GM06990 (cell line): ENCODE measurements at places on chromosomes 5 and 9.

- no peak for DNase-seq
Measured at GRCh38 chr5:62643556-62644451, 65.2 kb downstream of the LRRC70 start.

DNA sequence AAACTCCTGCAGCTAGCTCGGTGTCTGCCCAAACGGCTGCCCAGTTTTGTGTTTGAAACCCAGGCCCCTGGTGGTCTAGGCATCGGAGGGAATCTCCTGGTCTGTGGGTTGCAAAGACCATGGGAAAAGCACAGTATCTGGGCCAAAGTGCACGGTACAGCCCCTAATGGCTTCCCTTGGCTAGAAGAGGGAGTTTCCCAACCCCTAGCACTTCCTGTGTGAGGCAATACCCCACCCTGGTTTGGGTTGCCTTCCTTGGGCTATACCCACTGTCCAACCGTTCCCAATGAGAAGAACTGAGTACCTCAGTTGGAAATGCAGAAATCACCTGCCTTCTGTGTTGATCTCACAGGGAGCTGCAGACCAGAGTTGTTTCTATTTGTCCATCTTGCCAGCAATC is 41.8 kb downstream of the CAVIN4 start:
- no peak for DNase-seq

DNA sequence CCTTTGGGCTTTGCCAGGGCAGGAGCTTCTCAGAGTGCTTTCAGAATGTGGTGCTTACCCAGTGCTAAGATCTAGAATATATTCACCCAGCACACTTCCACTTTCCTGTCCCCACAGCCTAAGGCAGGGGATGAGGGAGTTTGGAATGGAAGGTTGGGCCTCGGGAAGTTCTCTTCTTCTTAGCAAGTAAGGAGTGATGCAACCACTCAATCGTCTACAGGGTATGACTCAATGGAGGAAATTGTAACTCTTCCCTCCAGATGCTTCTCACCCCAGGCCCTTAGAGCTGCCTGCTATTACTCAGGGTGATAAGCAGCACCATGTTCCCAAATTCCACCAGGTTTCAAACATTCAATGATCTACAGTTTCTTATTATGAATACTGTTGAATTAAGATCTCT is 30.8 kb upstream of the AGGF1 start:
- DNase-seq, result no peak

DNA sequence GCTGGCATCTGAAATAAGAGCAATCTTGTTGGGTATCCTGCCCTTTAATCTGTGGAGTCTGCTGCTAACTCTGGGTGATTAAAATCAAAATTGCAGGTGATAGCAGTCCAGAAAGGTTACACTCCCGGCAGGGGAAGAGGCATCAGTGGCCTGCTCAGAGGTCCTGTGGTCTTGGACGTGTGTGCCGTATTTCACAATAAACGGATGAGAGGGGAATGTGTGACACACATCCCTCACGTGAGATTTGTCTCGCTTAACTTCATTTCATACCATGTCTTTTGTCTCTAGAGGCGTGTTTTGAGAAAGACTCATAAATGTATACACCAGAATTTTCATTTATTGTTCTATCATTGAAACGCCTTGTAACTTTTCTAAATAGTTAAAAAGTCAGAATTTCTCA is 36.6 kb downstream of the FAM240B start:
- no peak for DNase-seq
